CD4-positive, alpha-beta T cell (primary cell): ENCODE measurements at places on chromosomes 7 and 10. TPM values are rescaled to one million over a fixed set of nuclear protein-coding genes. Genes with fewer than 3 reads are reported as not detected.

The ACTR3C gene
- 1.9 TPM for total RNA-seq

DNA sequence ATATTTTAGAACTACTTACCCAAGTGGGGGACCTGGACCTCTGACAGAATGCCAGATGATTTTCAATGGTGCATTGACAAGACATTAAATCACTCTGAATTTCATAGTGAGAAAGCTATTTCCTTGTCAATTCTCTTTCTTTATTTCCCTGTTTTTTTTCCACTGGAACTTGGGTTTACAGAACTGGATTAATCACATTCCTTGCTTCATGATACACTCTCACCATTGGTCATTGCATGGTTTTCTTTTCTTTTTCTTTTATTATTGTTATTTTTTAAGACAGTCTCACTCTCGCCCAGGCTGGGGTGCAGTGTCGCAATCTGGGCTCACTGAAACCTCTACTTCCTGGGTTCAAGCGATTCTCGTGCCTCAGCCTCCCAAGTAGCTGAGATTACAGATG, 38.5 kb upstream of the LBX1 start:
- no peak for DNase-seq

DNA sequence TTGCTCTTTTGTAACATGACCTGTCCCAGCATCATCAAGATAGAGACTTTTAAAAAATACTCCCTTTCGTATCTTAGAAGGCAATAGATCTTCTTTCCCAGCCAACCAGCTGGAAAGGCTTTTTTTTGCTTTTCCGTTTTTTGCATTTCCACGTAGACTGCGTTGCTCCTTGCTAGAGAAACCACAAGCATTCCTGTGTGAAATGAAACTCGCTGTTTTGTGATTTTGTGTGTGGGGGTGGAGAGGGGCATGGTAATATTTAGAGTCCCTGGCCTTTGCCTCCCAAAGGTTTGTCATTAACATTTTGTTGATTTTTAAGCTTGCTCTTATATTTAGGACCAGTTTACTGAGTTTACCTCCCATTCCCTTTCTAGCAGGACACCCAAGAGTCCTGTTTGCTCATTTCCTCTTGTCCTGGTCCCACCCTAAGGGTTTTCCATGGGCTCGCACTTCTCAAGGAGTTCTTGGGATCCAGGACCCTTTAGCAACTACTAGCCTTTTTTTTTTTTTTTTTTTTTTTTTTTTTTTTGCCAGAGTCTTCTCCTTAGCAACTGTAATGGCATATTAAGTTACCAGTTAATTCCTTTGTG, 243.6 kb downstream of the BICC1 start:
- no peak for DNase-seq

- no peak for DNase-seq
Measured at GRCh38 chr10:127990846-127991542, 84.1 kb downstream of the PTPRE start.

The IQUB gene
- total RNA-seq, result not detected

DNA sequence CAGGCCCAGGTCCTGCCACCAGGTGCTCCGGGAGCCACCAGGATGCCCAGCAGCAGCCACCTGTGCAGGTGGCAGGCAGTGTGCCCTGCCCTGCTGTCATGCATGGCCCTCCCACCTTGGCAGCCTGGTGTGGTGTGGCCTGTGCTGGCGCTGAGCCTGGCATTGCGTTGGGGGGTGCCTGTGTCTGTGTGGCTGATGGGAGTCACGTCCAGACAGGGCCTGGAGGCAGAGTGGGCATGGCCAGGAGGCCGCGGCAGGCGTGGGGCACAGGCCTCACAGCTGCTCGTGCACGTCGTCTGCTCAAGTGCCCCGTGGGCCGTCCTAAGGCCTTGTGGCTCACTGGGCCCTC, 8.7 kb downstream of the TTYH3 start:
- no peak for DNase-seq

DNA sequence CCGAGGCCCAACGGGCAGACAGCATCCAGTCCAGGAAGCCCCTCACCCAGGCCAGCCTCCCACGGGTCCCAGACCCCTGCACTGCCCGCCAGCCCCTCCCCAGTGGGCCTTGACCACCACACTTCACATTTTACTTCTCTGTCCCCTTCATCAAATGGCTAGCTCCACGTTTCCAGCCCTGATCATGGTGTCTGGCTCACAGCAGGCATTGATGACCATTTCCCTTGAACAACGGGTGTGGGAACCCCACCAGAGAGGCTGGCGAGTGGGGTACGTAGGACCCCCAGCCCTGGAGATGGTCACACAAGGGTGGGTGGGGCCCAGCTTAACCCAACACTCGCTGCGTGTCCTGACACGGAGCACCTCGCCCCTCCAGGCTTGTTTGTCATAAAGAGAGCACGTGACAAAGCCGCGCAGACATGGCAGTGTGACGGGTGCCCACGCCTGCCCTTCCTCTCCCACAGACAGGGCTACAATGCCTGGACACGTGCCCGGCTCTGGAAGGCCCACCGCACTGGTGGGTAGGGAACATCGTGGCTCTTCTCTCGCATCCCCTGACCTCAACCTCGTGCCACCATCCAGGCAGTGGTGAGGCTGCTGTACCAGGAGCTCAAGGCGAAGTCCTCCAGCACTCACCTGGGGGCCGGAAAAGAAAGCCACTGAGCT, 267.7 kb downstream of the MAD1L1 start:
- DNase-seq, result no peak

DNA sequence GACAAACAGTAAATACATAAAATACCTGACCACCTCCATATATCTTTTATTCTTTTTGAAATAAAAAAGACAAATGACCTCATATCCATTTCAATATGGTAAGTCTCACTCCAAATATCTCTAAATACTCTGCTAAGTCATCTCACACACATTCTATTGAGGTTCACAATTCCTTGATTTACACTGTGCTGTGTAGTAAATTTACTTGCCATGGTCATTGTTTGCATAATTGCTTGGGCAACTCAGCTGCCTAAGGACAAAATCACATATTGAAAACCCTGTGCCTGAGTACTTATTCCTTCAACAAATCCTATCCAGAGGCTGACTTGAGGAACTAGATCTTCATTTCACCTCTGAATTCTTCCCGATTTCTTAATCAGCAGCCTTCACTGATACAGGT, 176.4 kb downstream of the THSD7A start:
- DNase-seq, result no peak

DNA sequence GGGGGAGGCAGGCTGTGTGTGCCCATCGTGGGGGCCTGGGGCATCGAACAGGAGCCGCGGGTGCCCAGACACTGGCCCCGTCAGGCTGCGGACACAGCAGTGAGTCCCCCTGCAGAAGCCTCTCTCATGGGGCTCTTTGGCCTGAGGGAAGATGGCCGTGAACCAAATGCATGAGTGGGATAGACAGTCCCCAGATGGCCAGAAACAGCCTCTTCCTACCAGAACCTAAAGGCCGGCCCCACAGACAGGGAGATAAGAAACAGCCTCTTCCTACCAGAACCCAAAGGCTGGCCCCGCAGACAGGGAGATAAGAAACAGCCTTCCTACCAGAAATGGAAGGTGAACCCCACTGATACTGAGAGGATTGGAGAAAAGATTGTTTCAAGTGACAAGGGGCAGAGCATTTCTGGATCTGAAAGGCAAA, 16.6 kb downstream of the IDI2 start:
- DNase-seq, result no peak

GRCh38 chr10:34775044-34775637, 40.0 kb downstream of the PARD3 start:
- no peak for DNase-seq

- no peak for DNase-seq
Measured at GRCh38 chr7:102188746-102189145, 97.9 kb upstream of the SH2B2 start.

The HABP2 gene
- total RNA-seq, result not detected

The FFAR4 gene
- not detected for total RNA-seq

- DNase-seq, result no peak
Measured at GRCh38 chr7:30688718-30689221, 6.5 kb upstream of the CRHR2 start.
